ENCODE measurements at places on chromosomes 3 and 15.
A peak's percentile ranks its signal among the peaks of the same experiment; 100 is the strongest.

GRCh38 chr3:78728406-78729145, 1039.2 kb downstream of the ROBO1 start:
- DNase-seq, result no peak

GRCh38 chr3:46284981-46285683, 42.9 kb downstream of the CCR3 start:
- DNase-seq, result no peak

GRCh38 chr15:61764141-61764540, 296.1 kb downstream of the VPS13C start:
- DNase-seq, result no peak

GRCh38 chr3:72116226-72116625, 331.3 kb upstream of the PROK2 start:
- DNase-seq, result no peak

- DNase-seq, result no peak
These were observed 47.6 kb downstream of the ARIH1 start for GRCh38 chr15:72521682-72522081.

GRCh38 chr3:42216302-42216701, 49.7 kb downstream of the CCK start:
- DNase-seq, result no peak

- DNase-seq, result no peak
These were observed 188.5 kb upstream of the SLC24A5 start for GRCh38 chr15:47932261-47932660.

DNA sequence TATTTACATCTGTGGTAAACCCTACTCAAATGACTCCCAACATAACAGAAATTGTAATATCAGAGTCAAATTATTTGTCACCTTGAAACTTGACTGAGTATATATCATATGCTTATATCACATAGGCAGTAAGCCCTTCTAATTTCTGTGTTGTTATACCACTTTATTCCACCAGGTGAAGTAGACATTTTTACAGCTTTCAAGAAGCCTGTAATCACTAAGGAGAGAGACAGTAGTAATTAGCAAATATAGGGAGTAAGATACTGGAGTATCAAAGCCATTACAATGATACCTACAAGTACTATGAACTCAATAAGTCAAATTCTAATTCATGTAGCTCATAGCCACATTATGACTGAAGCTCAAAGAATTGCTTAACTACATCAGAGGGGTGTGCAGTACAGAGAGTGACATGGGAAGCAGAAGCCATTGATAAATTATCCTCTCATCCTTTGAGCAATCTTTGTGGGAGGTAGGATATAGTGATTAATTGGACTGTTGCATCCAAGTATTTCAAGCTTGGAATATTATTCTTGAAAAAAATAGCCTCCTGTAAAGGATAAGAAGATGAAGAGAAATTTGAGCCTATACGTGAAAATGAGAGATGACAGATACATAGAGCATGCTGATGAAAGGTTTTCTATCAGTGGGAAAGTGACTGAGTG, 1005.9 kb downstream of the ZPLD1 start:
- DNase-seq, result no peak

DNA sequence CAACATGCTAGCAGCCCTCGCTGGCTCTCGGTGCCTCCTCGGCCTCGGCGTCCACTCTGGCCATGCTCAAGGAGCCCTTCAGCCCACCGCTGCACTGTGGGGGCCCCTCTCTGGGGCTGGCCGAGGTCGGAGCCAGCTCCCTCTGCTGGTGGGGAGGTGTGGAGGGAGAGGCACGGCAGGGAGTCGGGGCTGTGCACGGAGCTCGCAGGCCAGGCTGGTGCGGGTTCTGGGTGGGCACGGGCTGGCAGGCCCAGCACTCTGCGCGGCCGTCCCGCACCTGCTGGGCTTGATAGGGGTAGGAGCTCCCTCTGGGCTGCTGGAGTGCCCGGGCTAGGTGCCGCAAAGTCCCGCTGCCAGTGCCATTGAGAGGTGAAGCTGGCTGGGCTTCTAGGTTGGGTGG, 251.0 kb downstream of the SQOR start:
- no peak for DNase-seq

- no peak for DNase-seq
These were observed 20.3 kb downstream of the SPG21 start for GRCh38 chr15:64969401-64969800.

DNA sequence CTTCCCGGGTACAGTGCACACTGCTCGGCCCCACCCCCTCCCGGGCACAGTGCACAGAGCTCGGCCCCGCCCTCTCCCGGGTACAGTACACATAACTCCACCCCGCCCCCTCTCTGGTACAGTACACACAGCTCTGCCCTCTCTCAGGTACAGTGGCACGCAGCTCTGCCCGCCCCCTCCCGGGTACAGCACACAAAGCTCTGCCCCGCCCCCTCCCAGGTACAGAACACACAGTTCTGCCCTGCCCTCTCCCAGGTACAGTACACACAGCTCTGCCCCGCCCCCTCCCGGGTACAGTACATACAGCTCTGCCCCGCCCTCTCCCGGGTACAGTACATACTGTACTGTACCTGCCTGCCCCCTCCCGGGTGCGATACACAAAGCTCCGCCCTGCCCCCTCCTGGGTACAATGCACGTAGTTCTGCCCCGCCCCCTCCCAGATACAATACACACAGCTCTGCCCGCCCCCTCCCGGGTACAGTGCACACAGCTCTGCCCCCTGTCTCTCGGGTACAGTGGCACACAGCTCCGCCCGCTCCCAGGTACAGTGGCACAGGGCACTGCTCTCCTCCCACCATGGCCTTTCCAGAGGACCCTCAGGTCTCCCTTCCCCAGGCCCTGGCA, 16.4 kb upstream of the PRR20G start:
- DNase-seq, result peak; percentile 29

DNA sequence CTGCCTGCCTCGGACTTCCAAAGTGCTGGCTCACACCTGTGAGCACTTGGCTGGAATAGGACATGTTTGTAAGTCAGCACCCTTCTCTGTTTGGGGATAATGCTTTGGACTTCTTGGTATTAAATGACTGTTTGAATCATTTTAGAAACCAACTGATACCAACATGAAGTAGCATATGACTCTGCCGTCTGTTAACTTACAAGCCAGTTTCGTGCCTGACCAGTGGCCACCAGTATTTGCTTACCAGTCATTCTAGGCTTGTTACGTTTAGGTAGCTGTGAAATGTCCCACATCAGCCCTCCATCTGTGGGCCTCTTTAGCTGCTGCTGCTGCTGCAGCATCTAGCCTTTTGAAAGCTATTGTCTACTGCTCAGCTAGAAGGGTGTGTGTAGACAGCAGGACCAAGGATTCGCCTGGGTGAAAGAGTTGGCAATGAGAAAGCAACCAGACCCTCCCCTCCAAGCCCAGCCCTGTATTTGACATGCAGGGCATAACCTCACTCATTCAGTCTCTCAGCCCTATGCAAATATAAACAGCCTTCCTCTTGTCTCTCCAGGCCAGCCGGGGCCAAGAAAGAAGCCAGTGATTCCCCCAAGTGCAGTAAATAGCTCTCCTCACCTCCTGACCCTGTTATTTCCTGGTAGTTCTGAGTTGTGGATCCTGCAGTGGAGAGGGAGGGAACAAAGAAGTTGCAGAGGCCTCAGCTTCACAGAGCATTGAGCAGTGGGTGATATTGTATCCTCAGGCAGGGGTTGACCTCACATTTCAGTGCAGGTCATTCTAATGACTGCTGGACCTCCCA, 51.0 kb downstream of the NKIRAS1 start:
- no peak for DNase-seq

DNA sequence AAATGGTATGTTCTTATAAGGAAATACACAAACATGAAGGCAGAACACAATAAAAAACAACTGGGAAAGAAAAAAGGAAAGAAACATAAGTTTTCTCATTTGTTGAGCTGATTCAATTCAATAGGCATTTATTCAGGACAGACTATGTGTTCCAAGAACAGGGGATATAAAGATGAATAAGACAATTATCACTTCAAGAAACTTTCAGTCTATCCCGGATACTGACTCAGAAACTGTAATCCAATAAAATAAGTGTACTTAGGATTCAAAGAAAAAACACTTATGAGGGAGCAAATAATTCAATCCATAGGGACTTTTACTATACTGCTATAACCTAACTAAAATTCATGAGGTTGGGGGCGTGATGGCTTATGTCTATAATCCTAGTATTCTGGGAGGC, 3.5 kb upstream of the POPDC2 start:
- DNase-seq, result no peak

GRCh38 chr3:13537909-13538296, 11.0 kb upstream of the FBLN2 start:
- DNase-seq, result peak; percentile 83

- no peak for DNase-seq
These were observed 66.8 kb upstream of the BLM start for GRCh38 chr15:90650117-90650955.

GRCh38 chr15:101244036-101244781, 7.6 kb downstream of the CHSY1 start:
- DNase-seq, result no peak

DNA sequence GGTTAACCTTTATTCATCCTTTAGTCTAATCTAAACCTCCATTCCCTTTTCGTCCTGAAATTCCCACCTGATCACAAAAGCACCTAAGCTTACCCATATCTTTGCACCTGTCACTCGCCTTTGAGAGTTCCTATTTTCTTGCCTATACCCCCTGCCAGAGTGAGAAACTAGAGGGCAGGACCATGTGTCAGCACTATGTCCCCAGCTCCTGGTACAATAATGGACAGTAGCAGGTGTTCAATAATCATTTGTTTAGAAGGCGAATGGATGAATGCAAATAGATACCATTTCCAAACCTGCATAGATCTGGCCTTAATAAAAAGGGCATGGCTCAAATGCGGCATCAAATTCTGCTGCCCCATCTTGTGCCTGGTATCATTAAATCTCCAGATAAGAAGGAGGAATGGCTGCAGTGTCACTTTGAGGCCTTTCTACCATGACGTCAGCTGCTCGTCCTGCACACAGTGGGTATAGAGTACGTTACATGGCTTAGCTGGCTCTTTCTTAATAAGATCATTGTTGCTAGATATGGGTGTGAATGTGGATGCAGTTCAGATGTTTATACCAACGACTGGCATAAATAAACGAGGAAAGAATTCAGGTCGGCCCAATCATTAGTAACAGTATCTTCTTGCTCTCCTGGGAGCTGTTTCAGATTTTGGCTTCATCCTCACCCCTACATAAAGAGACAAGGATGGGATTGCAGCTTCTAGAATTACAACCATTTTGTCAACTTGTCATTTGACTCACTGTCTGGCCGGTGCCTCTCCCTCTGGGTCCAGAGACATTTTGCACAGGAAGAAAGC, 148.7 kb downstream of the RORA start:
- no peak for DNase-seq

DNA sequence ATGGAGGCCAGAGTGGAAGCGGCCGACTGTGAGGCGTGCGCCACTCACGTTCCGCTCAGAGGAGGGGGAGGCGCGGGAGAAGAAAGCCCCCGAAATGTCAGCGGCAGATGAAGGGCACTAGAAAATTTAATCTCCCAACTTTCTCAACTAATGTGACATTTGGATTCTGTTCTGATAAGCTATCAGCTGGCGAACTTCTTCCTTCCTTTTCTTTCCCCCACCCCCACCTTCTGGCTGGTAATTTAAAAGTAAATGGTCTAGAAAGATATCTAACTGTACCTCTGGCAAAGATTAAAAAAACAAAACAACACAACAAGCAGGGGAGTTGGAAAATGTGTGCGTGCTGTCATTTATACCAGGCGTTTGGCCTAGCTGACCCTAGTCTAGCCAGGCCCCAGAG, 26.4 kb upstream of the TMEM115 start:
- no peak for DNase-seq

DNA sequence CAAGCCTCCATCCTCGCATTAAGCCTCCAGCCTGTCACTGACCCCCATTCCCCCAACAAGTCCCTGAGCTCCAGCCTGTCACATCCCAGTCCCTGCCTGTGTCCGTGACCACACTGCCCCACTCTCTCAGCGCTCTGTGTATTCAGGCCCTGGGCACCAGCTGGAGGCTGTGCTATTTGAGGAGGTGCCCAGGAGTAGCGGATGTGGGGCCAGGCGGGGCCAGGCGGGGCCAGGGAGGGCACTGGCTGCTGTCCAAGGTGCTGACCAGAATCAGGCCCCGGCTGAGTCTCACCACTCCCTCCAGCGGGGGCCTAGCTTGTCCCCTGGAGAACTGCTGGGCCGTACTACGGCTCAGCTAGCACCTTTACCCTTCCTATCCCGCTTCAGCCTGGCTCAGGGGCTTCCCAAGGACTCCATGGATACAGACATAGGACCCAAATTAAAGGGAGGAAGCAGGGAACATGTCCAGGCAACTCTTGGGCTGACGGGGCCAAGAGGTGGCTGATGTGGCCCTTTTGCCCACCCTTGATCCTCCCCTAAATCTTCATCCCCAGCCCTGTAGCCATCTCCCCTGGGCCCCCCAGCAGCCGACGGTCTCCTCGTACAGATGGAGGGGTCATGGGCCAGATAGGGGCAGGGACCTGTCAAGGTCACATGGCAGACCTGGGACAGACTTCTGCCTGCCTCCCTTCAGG, 1.1 kb downstream of the HHATL start:
- DNase-seq, result peak; percentile 32

DNA sequence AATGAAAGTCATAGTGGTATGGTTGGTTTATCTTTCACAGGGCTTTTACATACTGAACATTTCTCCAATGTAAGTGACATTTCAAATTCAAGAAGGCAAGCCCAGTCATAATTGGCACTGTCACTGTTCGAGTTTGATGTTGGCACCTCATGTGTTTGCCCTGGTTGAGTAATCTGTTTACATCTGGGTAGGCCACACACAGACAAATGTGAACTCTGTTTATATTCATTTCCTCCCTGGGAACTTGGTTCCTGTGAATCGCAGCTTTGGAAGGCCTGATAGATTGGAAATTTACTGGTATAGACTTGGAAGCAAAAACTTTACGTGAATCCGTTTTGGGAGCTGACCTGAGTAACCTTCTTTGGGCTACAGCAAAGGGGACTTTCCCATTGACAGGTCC, 395.2 kb upstream of the AZI2 start:
- no peak for DNase-seq

DNA sequence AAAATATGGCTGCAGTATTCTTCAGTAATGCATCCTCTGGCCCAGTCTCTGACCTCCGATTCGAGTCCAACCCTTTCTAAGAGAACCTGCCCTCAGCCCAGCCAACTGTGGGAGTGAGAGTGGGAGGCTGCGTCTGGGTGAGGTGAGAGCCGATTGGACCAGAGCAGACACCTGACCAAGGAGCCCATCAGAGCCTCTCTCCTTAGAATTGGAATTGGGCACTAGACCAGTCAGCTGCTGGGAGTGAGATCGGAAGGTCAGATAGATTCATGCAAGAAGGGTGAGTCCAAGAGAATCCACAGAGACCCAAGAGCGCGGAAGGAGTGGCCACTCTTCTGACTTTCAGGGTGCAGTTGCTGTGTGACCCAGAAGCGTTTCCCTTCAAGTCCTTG, 10.2 kb downstream of the RASL12 start:
- no peak for DNase-seq

- no peak for DNase-seq
These were observed 19.9 kb downstream of the NDUFB4 start for GRCh38 chr3:120615847-120616609.
